ENCODE measurements at places on chromosomes 1 and 21. TPM values are rescaled to one million over a fixed set of nuclear protein-coding genes. Genes with fewer than 3 reads are reported as not detected.

Gene JAM2
- 2.2 TPM for total RNA-seq

Gene S100A7
- not detected for total RNA-seq

Gene PPIAL4G
- not detected for total RNA-seq

Gene CHRNB2
- under 0.01 TPM for total RNA-seq

Data from pulmonary artery endothelial cell (primary cell).